NCI-H1092 treated with DMSO at 0.1 percent for 48 hours (cell line): ENCODE measurements at places on chromosomes 6 and 20.

DNA sequence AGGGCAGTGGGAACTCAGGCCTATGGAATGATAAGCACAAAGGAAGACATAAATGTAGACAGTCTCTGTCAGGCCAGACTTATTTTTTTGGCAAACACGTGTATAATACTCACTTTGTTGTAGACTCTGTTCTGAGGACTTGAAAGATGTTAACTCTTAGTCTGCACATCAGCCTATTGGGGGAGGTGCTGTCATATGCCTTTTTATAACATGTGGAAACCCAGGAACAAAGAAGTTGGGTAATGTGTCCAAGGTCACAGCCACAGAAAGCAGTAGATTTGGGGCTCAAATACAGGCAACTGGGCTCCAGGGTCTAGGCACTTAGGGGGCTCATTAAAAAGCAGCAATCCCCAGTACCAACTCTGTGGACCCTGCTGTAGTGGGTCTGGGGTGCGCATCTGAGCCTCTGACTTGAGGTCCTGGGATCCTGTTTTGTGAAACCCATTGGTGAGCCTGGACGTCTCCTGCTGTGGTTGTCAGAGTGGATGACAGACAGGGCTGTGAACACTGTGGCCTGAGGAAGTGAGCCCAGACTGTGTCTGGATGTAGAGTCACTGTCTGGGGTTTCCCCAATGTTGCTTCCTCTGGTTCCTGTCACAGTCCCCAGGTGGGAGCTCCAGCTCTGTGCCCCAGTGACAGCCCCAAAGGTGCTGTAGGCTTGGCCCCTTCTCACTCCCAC is 50.0 kb downstream of the CDH26 start:
- DNase-seq, result no peak

GRCh38 chr6:107820338-107821261 is 3.5 kb downstream of the SCML4 start:
- DNase-seq, result peak; percentile 60

DNA sequence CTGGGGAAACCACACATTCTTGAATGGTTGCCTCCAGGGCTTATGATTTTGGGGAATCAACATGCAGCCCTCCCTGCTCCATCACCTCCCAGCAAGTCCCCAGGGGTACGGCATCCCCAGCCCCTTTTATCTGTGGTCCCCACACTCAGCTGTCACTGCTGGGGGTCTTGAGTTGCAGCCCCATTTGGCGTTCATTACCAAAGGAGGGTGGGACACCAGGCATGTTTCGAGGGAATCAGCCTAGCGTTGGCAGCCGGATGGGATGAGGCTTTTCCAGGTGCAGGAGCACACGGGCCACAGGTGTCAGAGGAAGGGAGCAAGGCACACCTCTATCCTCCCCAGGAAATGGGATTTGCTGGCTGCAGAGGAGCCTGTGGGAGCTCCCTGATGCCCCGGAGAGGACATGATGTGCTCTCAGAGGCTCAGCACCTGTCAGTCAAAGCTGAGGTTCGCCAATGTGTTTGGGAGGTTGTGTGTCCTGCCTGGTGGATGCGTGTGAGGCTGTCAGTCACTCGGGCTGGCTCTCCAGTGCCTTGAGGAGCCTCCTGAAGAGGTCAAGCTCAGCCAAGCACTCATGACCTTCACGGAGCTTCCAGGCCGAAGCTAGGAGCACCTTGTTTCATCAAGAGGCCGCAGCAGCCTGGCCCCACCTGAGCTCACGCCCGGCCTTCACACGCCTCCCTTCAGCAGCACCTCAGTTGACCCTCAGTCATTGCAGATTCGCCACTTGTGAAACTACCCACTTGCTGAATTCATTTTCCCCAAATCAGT is 95.0 kb downstream of the ERMARD start:
- DNase-seq, result no peak

DNA sequence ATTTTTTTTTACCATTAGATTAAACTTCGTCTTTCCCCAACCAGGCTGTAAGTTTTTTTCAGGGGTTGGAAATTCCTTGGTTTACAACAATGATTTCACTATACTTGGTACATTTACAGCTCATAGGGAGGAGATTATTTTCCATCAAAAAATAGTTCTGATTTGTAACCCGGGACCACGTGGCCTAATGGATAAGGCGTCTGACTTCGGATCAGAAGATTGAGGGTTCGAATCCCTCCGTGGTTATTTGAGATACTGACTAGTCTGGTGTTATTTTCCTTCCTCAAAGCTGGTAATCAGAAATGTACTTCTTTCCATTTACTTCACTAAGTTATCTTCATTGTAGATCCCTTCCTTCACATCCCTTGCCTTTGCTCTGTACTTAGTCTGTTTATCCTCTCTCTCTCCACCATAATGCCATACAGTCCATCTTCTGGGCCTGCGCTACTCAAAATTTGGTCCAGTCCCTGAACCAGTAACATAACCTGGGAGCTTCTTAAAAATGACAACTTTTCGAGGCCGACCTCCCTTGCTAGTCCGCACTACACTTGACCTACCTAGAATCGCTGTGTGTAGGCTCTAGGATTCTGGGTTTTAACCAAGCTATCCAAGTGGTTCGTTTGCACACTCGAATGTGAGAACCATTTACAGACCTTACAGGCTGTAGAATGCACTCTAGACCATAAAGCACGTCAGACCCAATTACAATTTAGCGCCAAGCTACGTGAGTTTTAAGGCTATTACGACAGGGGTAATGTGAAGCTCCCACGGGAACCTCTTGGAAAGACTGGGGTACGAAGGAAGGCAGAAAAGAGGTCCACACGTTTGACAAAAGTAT is 42.1 kb upstream of the BTN3A2 start:
- DNase-seq, result peak; percentile 64

- DNase-seq, result no peak
These were observed 183.2 kb downstream of the CDH4 start for GRCh38 chr20:61435184-61435822.

DNA sequence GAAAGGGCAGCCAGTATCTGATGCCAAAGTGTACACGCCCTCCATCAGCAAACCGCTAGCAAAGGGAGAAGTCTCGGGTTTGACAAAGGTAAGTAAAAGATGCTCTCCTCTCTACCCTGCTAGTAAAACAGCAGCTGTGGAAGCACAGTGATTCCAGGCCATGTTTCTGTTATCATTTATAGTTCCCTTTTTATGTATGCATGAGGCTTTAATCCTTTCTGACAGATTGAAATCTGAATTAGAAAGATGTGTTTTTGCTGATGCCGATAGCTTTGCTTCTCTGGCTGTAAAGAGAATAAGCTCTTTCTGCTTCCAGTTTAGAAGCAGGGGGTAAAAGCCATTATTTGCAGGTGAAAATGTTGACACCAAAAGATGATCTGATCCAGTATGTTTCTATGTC is 392.4 kb upstream of the SOX4 start:
- DNase-seq, result peak; percentile 86

DNA sequence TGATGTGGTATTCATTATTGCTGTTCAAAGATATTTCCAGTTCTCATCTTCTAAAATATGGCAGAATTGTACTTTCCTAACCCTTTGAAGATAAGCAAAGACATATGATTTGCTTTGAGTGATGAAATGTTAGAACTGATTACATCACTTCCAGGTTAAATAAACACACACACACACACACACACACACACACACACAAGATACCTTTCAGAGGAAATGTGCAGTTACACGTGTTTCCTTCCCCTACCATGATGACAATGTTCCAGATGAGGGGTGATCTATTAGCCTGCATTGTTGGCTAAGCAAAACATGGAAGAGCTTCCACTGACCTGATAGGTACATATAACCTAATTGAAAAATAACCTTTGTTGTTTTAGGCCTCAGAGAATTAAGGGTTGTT is 11.7 kb upstream of the FRK start:
- DNase-seq, result no peak
